ENCODE measurements at places on chromosomes 7 and 10. TPM values are rescaled to one million over a fixed set of nuclear protein-coding genes. Genes with fewer than 3 reads are reported as not detected.

The PTPRZ1 gene
- total RNA-seq = 0.05 TPM

The SPDYE5 gene
- total RNA-seq = not detected

The MSRB2 gene
- total RNA-seq = 1.3 TPM

The NSUN5 gene
- total RNA-seq = 98.2 TPM

The NHLRC2 gene
- total RNA-seq = 19.9 TPM

The GSTO1 gene
- 74.8 TPM for total RNA-seq

The HMX3 gene
- not detected for total RNA-seq

The GSAP gene
- total RNA-seq = 1.8 TPM

The SH2D4B gene
- total RNA-seq = 0.13 TPM

The ADGRA1 gene
- not detected for total RNA-seq

The WEE2 gene
- total RNA-seq = not detected

The MKX gene
- total RNA-seq = 0.37 TPM
